ENCODE measurements at places on chromosomes 11 and 22.

- no peak for DNase-seq
These were observed 107.9 kb downstream of the BBOX1 start for GRCh38 chr11:27148506-27148905.

- no peak for DNase-seq
These were observed 6.5 kb upstream of the USP28 start for GRCh38 chr11:113881856-113882255.

GRCh38 chr22:23705358-23705757, 14.5 kb downstream of the RGL4 start:
- no peak for DNase-seq

GRCh38 chr11:116833816-116834534, 3.4 kb downstream of the APOA1 start:
- no peak for DNase-seq

All from mesenteric fat pad (tissue), 1 donor.